Hematopoietic multipotent progenitor cell treated with erythropoietin and hydrocortisone succinate and interleukin-3 and kit ligand, for 17 days (in vitro differentiated cells): ENCODE measurements at places on chromosomes 13 and 19.

- DNase-seq: no peak
Measured at GRCh38 chr13:85724546-85725432, 74.4 kb downstream of the SLITRK6 start.

- DNase-seq: no peak
Measured at GRCh38 chr19:17001603-17002183, 24.9 kb downstream of the CPAMD8 start.

DNA sequence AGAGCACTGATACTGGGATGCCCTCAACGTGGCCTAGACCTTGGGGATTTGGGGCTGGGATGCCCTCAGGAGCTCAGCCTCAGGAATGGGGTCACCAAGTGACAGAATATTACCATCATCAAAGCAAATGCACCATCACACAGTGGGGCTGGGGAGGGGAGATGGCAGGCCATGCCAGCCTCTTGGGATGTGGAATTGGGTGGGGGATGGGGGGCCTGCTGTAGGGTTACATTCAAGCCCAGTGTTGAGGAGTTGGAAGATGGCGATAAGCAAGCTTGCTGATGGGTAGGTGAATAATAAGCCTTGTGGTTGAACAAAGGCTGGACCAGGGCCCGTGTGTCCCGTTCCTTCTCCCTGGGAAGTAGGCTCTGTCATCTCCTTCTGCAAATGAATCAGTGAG, 69.1 kb upstream of the GPR12 start:
- no peak for DNase-seq

GRCh38 chr13:44752164-44752563, 176.0 kb upstream of the TSC22D1 start:
- DNase-seq: no peak

DNA sequence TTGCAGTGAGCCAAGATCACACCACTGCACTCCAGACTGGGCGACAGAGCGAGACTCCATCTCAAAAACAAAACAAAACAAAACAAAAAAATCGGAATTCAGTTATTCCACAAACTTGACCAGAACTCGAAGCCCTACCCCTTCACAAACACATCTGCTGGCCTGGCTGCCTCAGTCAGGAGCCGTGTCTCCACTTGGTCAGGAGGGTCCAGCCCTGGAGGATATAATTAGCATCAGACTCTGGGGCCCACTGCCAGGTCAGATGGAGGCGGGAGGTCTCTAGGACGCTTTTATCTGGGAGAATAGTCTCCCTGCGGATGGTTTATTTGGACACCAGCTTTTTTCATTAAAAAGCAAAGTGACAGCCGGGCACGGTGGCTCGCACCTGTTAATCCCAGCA, 8.0 kb downstream of the ELL start:
- DNase-seq: no peak

GRCh38 chr13:79621902-79622301, 140.9 kb downstream of the NDFIP2 start:
- no peak for DNase-seq

- no peak for DNase-seq
Measured at GRCh38 chr19:10399878-10400277, 3.5 kb downstream of the CDC37 start.

- DNase-seq: no peak
Measured at GRCh38 chr19:30566681-30567420, 194.7 kb downstream of the ZNF536 start.

GRCh38 chr13:60933638-60934037, 482.0 kb downstream of the PCDH20 start:
- DNase-seq: no peak

DNA sequence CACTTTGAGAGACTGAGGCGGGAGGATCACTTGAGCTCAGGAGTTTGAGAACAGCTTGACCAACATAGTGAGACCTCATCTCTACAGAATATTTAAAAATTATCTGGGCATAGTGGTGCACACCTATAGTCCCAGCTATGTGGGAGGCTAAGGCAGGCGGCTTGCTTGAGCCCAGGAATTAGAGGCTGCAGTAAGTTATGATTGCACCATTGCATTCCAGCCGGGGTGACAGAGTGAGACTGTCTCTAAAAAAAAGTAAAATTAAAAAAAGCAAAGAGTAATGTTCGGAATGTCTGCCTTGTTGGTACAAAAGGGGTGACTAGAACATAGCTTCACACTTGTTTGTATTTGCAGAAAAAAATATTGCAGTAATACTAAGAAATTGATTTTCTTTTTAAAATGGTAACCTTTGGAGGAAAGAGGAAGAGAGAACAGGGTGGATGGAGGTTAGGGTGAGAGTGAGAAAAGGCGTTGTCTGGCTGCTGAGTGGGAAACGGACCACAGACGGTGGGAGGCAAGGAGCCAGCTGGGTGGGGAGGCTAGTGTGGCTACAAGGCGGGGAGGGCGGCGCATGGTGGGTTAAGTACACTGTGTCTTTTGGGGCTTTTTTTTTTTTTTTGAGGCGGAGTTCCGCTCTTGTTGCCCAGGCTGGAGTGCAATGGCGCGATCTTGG, 10.2 kb downstream of the PPP1R14A start:
- DNase-seq: no peak

DNA sequence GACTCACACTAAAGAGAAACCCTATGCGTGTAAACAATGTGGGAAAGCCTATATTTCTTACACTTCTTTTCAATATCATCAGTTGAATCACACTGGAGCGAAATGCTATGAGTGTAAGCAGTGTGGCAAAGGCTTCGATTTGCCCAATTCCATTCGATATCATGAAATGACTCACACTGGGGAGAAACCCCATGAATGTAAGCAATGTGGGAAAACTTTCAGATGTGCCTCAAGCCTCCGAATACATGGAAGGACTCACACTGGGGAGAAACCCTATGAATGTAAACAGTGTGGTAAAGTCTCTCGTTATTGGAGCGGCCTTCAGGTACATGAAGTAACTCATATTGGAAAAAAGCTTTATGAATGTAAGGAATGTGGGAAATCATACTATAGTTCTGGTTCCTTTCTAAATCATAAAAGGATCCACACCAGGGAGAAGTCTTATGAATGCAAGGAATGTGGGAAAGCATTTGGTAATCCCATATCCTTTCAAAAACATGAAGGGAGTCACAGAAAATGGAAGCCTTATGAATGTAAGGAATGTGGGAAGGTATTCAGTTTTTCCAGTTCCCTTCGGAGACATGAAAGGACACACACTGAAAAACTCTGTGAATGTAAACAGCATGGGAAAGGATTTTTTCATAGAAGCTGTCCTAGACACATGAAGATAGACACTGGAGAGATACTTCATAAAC, 28.1 kb downstream of the ZNF20 start:
- DNase-seq: no peak

DNA sequence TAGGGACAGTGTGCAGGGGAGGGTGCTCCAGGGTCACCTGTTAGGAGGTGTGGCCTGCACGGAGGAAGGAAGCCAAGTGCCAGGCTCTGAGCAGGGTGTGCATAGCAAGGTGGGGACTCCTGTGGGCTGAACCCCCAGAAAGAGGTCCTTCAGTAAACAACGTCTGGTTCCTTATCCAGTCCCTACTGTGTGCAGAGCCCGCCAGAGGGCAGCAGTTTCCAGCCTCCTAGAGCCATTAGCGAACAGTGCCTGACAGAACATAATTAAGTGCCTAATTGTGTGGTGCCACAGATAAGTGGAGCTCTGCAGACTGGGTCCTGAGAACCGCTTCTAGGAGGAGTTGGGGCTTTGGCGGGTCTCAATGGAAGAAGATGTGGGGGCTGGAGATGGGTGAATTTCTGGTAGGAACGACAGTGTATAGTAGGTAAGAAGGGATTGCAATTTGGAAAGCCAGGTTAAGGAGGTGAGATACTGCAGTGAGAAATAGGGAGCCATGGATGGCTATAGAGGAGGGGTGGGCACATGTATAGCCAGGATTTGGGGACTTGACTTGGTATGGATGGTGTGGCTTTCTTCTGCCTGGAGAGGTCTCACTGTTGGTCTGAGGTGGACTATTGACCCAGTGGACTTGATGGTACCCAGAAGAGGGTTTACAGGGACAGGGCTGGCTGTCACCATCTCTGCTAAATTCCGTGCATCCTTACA, 323.1 kb downstream of the ZNF536 start:
- DNase-seq: no peak

DNA sequence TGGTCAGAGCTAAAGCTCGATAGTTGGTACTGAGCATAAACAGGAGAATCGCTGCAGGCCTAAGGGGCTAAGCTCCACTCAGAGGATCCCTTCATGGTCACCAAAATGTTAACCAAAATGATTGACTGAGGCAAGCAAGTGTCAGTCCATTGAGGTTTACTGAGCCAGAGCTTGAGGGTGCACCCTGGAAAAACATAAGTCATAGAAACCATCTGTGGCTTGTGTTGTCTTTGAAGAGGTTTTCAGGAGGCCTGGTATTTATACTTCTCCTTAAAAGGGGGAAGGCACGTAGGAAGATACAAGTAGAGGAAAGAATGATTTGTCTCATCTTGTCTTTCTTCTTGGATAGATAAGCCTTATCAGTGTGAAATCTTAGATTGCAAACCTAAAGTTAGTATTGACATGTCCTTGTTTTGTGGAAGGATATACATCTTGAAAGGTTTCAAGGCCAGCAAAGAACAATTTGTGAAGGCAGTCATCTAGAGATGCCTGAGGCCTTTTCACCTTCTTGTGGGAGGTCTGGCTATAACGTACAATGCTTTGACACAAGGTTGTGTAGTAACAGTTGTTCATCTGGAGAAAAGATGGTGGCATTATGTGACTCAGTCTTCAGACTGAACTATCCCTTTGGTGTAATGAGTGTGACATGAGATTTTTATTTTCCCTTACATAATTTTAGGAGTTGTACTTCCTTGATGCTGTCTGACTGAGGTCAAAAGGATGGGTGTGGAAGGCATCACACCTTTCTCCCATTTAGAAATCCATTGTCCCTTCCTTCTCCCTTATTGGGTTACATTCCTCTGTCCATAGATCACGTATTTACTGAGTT, 14.7 kb upstream of the CEACAM6 start:
- no peak for DNase-seq

DNA sequence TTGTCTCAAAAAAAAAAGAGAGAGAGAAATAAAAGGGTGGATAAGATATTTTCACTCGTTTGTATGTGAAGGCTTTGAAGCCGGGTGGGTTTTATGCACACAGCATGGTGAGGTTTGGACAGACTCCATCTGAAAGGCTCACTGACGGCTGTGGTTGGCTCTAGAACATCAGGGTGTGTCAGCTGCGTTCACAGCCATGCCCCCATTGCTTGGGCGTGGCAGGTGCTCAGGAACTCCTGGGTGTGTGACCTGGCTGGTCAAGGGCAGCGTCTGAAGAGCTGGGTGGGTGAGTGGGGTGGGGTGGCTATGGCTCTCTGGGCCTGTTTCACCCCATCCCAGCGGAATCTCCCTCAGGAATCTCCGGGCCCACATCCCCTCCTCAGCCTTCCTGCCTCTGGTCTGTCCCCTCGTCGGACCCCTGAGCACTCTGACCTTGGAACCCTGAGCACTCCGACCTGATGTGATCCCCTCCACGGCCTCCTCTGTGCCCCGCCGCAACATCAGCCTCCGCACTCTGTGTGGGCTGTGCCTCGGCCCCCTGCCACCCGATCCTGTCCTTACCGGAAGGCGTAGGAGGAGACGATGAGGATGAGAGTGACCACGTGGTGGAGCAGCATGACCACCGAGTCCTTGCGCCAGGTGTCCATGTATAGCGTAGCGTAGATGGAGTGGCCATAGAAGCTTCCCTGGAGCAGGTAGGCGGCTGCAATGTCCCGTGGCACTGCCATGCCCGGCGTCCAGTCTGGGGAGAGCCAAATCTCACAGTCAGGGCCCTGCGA, 12.2 kb downstream of the CERS1 start:
- no peak for DNase-seq

DNA sequence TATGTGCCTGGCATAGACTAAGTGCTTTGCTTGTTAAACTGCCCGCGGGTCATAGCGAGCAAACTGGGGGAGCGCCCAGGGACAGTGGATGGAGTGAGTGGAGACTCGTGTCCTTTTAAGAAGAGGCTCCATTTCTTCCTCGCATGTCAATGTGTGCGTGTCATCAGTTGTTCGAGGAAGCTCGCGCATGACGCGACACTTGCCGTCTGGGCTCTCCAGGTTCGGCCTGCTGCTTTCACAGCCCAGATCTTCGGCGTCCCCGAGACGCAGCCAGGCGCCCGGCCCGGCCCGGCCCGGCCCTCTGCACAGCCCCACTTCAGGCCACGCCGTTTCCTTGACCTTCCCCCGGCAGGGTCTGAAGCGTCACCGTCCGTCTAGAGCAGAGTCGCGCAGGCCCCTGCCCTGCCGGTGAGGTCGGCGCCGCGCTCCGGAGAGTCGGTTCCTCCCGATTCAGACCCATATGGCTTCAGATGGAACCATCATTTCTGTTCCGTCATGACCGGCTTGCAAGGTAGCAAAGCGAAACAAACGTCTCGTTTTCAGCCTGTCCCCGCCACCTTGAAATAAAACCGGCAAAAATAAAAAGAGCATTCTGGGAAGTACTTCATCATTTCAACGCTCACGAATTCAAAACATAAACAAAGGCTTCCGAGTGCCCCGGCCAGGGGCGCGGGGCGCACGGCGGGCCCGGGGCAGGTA, 599 bp upstream of the ARHGEF7 start:
- DNase-seq: no peak

- DNase-seq: no peak
Measured at GRCh38 chr19:42197375-42197817, 20.1 kb downstream of the DEDD2 start.

DNA sequence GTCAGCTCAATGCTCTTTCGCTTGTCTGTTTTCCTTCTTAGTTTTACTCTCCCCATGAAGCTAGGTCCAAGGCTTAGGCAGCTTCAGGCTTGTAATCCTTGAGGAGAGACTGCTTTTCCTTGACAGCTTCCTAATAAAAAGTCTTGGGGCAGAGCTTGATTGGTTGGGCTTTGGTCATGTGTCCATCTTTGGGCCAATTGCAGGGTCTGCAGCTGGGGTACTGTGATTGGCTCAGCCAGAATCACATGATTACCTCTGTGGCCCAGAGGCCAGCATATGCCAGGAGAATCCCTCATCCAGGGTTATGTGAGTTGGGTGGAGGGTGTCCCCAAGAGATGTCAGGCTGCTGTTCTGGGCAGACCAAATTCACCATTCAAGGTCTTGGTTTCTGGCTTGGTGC, 8.1 kb downstream of the KLK1 start:
- no peak for DNase-seq

- DNase-seq: no peak
Measured at GRCh38 chr13:82571653-82572052, 1310.6 kb downstream of the SLITRK1 start.

DNA sequence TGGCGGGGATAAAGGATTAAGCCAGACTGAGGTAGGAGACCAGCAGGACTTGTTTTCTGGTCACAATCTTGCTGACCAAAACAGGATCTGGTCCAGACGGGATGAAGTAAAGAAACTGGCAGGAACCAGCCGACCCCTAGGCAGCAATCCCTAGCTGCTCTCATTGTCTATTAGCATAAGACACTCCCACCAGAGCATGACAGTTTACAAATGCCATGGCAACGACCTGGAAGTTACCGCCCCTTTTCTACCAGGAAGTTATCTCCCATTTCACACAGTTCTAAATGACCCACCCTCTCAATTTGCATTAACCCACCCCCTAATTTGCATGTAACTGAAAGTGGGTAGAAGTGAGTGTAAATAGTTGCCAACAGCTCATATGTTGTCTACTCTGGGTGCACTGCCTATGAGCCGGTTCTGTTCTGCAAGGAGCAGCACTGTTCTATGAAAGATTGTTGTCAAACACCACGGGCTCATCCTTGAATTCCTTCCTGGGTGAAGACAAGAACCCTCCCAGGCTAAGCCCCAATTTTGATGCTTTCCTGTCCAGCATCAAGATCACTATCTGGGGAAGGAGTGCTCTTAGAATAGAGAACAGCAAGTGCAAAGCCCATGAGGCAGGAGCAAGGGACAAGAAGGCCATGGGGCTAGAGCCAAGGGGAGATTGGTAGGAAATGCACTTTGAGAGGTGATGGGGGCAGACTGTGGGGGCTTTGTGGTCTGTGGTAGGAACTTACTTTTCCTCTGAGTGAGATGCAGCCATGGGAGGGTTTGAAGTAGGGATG, 13.9 kb upstream of the FBXO27 start:
- no peak for DNase-seq

- no peak for DNase-seq
Measured at GRCh38 chr19:19537075-19538048, 703 bp upstream of the CILP2 start.
